ENCODE measurements at places on chromosomes 1 and 21. TPM values are rescaled to one million over a fixed set of nuclear protein-coding genes. Genes with fewer than 3 reads are reported as not detected.

CACNA1S gene
- total RNA-seq: not detected

AKR7A3 gene
- total RNA-seq: 1.6 TPM

IPO13 gene
- 9.4 TPM for total RNA-seq

CLCNKB gene
- not detected for total RNA-seq

RHOC gene
- total RNA-seq: 59.4 TPM

TSPEAR gene
- 0.08 TPM for total RNA-seq

FCGR3A gene
- total RNA-seq: not detected

DIO1 gene
- not detected for total RNA-seq

ODF2L gene
- total RNA-seq: 45.8 TPM

CCDC185 gene
- not detected for total RNA-seq

MEAF6 gene
- 56.8 TPM for total RNA-seq

KRTAP11-1 gene
- not detected for total RNA-seq

OSCP1 gene
- 1.5 TPM for total RNA-seq

ALPL gene
- total RNA-seq: not detected

OR2AK2 gene
- total RNA-seq: 0.26 TPM

NPHS2 gene
- total RNA-seq: not detected

RNF186 gene
- total RNA-seq: not detected

RAP1GAP gene
- 6.0 TPM for total RNA-seq

SNX7 gene
- 2.0 TPM for total RNA-seq

ZMYND12 gene
- total RNA-seq: 0.50 TPM

VWA5B1 gene
- 0.05 TPM for total RNA-seq
